ENCODE measurements at places on chromosomes 4 and X.

DNA sequence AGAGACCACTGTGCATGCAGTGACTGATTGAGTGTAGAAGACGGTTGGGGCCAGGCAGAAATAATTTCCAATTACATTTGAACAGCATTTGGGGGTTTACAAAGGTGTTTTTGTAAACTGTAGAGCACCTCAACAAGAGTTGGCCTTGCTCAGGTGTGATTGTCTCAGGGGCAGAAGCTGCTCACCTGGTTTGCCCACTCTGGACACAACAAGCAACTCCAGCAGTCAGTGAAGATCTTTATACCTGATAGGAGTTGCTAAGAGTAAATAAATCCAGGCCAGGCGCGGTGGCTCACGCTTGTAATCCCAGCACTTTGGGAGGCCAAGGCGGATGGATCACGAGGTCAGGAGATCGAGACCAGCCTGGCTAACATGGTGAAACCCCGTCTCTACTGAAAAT lies 221.3 kb downstream of the RAB28 start:
- no peak for ATAC-seq

DNA sequence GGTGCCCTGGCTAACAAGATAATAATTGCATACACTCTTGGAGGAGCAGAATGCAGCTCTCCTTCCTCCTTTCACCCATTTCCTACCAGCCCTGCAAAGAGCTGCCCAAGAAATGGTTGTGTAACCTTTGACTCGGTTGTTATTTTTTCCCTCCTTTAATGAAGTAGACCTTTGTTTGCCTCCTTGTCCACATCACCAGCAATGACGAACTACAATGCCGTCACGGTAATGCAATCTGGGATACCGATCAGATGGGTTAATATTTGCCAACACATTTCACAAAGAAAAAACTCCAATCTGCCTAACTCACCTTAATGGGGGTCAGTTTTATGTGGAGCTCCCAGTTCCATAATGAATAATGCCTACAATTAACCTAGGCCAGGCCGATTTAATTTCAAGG lies 32.0 kb downstream of the GPRIN3 start:
- no peak for ATAC-seq

DNA sequence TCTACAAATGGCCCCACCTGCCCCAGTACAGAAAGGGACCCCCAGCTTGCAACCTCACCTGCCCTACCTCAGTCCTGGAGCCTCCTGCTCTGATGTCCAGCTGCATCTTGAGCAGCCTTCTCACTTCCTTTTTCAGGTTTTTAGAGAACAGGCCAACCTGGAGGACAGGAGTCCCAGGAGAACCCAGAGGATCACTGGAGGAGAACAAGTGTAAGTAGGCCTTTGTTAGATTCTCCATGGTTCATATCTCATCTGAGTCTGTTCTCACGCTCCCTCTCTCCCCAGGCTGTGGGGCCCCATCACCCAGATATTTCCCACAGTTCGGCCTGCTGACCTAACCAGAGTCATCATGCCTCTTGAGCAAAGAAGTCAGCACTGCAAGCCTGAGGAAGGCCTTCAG lies 3.6 kb downstream of the MAGEA11 start:
- ATAC-seq = peak; percentile 57

DNA sequence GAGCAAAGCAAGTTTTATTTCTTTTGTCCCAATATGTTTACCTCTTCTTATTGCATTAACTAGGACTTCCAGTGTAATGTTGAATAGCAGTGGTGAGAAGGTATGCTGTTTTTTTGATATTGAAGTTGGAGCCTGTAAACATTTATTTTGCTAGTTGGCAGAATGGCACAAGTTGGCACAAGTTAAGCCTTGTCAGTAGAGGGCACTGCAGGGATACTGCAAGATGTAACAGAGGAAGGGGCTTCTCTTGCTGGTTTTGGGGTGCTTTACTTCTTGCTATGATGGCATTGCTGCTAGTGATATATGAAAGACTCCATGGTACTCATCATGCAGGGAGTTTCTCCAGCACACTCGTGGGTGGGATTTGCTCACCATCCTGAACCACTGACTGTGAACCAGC lies 327.3 kb upstream of the ARX start:
- no peak for ATAC-seq

- ATAC-seq = no peak
These were observed 99.5 kb downstream of the NEUROG2 start for GRCh38 chr4:112416464-112416863.

DNA sequence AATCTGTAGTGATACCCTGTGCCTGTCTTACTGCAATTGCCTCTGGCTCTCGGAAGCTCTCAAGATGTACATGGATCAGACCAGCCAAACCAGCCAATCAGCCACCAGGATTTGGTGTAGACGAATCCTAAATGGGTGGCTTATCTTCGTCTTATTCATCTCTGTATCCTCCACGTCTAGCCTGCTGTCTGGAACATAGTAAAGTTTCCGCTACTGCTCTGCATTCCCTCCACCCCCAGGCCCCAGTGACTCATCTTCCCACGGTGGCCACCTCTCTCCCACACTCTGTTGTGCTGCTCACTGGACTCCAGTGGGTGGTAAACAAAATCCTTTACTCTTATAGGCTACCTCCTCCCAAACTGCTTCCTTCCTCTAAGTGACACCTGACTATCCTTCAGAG lies 37.8 kb downstream of the SEPTIN6 start:
- ATAC-seq = no peak

GRCh38 chrX:8455557-8455956 lies 9.1 kb upstream of the VCX3B start:
- no peak for ATAC-seq

- peak; percentile 68 for ATAC-seq
These were observed 5.1 kb upstream of the PRDX4 start for GRCh38 chrX:23662187-23662586.

DNA sequence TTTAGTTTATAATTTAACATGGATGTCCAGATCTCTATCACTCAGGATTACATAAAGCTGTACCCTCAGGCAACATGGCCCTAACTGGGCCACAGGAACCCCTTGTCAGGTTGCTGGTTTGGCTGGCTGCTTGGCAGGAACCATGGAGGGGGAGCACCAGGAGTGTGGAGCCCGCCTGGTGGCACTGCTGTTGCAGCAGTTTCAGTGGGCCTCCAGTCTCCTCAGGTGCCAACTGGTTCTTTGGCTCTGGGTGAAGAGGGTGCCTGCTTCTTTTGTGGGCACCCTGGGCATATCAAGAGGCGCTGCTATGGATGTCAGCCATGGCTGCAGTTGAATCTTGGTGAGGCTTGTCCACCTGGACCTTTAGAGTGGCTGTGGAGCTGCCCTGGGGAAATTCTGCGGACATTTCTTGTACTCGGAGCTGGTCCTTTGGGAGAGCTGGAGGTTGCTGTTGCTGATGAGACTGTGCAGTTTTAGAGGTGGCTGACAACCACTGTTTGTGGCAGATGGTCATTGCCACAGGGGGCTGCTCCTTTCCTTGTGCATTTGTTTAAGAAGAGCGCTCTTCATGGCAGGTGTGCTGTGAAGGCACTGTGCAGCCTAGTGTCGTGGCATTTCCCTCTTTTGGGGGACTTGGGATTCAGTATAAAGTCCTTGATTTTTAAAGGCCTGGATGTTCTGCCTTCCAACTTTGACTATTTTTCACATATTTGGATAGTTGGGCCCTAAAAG lies 10.3 kb upstream of the SMIM14 start:
- no peak for ATAC-seq

- no peak for ATAC-seq
These were observed at the start of gene MAML3 for GRCh38 chr4:140153718-140154571. Gene MAML3 (minus strand): TSS chr4:140154184. CDS start chr4:140153327, 857 bp downstream.

GRCh38 chr4:52894443-52894842 lies 32.3 kb downstream of the RASL11B start:
- no peak for ATAC-seq

- ATAC-seq = no peak
These were observed 48.4 kb upstream of the PAK3 start for GRCh38 chrX:111047575-111047974.

- ATAC-seq = no peak
These were observed 6.2 kb upstream of the MAN2B2 start for GRCh38 chr4:6568689-6569332.

DNA sequence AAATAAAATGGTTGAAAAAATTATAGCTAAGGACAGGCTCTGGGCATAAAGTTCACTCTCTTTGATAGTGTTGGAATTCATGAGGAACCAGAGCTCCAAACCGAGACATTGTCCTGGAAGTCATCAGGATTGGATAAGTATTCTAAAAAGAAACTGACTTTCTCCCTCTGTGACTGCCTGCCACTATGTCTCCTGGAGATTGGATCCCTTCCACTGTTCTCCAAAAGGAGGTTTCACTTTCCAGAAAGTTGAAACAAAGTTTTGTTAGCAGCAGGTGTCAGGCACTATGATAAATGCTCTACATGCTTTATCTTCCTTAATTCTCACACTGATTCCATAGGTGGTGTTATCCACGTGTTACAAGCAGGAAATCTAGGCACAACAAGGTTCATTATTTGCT lies 16.8 kb downstream of the BANK1 start:
- ATAC-seq = peak; percentile 60

DNA sequence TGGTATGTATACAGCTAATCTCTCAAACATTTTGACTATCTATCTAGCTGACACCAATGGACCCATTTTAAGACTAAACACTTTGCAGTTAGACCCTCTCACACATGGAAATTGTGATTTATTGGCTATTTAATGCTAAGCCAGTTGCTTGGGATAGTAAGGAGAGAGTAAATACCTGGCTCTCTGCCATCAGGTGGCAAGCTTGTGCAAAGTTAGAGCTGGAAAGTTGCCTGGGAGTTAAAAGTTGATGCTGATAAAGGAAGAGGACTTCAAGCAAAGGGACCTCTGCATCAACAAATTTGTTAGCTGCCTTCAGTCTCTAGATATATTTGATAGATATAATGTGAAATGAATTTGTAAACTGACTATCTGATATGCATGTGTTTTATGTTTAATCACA lies 61.1 kb downstream of the PACRGL start:
- no peak for ATAC-seq

- peak; percentile 81 for ATAC-seq
These were observed 37.8 kb downstream of the GAB3 start for GRCh38 chrX:154712781-154713740.

DNA sequence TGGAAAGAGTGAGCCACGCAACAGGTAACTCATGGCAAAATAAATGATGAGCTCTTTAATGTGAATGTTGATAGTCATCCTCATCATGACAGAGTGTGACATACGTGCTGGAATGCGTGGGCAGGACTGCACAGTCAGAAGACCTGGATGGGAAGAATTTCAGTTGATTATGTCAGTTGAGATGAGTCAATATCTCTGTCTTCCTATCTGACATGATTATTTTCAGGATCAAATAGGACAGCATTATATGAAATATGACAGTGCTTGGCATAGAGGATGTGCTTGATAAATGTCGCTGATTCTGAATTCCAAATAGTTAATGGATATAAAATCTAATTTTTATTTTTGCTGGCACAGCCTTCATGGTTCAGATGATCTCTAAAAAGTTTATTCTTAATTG lies 95.1 kb downstream of the IL15 start:
- no peak for ATAC-seq

GRCh38 chrX:14529290-14529989 lies at the start of gene GLRA2:
Gene GLRA2 (plus strand): TSS chrX:14529536. CDS start chrX:14530058, 522 bp downstream.
- no peak for ATAC-seq

DNA sequence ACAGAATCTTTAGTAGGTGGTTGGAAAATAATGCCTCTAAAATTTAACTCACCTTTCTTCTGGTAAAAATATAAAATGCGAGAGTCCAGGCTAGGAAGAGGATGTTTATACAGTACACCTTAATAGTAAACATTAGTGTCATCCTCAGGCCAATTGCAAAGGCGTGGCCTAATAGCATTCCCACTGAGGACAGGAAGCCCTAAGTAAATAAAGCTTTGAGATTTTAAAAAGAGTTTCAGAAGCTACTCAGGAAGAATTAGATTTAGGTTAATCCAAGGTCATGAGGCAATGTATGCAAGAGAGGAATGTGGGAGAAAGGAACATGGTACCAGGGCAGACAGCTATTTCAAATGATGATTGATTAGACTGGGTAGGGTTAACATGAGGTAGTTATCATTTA lies 49.5 kb downstream of the RPGR start:
- ATAC-seq = no peak

DNA sequence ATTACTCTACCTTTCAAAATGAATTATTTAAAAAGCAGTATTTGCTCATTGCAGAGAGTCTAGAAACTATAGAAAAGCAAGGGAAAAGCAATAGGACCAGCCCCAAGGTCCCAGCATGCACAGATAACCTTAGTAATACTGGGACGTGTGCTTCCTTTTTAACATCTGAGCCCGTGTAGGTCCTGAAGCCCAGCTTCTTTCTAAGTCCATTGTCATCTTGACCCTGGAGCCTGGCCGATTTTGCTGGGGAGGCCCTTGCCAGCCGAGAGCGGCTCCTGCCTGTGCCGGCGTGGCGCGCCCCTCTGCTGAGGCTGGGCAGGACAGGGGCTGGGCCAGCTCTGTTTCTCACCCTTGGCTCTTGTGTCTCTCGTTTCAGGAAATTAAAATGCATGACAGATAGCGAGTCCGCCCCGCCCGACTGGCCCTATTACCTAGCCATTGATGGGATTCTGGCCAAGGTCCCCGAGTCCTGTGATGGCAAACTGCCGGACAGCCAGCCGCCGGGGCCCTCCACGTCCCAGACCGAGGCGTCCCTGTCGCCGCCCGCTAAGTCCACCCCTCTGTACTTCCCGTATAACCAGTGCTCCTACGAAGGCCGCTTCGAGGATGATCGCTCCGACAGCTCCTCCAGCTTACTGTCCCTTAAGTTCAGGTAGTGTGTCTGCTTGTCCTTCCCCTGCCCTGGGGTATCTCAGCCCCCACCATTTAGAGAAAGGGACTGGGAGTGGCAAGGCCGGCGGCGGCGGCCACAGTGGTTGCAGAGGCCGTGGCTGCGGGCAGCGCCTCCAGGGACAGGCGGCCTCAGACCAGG lies 4.1 kb downstream of the MSANTD1 start:
- ATAC-seq = no peak

DNA sequence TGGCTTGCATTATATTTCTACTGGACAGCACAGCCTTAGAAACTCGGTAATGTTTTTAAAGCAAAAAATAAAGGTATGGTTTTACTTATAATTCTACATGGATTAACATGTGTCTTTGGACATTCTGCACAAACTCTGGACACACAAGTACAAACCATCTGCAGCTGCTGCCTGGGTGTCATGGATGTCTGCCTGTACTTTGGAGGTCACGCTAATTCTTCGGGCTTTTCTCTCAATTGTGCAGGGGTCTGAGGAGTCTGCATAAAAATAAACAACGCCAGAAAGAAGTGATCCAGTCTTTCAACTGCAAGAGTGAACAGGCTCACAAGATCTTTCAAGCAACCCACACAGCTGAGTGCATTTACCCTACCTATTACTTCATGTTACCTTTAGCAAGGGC lies 55.2 kb downstream of the TAB3 start:
- no peak for ATAC-seq

- no peak for ATAC-seq
These were observed 6.4 kb upstream of the AP1AR start for GRCh38 chr4:112225157-112225556.

GRCh38 chr4:157270108-157270507 lies 49.6 kb downstream of the GRIA2 start:
- no peak for ATAC-seq

DNA sequence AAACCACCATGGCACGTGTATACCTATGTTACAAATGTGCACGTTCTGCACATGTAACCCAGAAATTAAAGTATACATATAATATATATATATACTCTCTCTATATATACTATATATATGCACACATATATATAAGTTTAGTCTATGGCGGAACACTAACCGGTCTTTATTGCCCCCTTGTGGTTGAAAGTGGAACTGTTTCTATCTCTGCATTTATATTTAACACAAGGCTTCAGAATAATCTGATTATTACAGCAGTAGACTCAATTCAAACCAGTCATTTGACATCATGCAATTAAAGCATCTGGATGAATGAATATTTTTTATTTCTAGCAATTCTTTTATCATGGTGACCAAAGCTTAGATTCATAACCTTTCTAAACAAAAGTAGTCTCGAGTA lies 14.6 kb downstream of the RAB9B start:
- no peak for ATAC-seq

GRCh38 chr4:186771624-186772023 lies 48.0 kb upstream of the FAT1 start:
- ATAC-seq = no peak

Data from stimulated activated memory B cell treated with anti-CD40 and anti-IgM and Interleukin-4, amounts not matched to agents 10 μg/mL and 1 μg/mL and 100 μg/mL, for 72 hours (primary cell).